CD4-positive, alpha-beta T cell treated with Interleukin-2 at 100 ng/mL for 4 hours (primary cell): ENCODE measurements at places on chromosomes 5 and 9.

GRCh38 chr5:177089127-177089526 is 2.4 kb downstream of the FGFR4 start:
- DNase-seq: no peak

GRCh38 chr9:136059851-136060670 is 35.0 kb downstream of the NACC2 start:
- DNase-seq: no peak

- no peak for DNase-seq
Measured at GRCh38 chr9:122256206-122256605, 8.4 kb downstream of the RBM18 start.

GRCh38 chr9:111807197-111807596 is 12.5 kb upstream of the SHOC1 start:
- DNase-seq: no peak

DNA sequence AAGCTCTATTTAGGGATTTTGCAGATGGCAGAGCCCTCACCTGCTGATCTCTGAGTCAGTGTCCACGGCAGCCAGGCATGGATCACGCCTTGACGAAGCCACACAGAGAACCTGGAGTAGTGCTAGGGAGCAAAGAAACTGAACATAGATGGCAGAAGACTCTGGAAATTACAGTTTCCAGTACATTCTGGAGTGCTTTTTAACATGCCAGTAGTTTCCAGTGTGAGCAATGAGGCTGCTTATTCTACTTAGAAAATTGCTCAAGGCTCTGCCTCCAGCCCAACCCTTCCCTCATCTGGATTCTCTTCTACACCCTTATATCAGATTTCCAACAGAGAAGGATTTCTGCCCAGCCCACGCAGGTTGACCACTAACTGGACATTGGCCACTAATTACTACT is 203.3 kb downstream of the ADAMTS12 start:
- DNase-seq: no peak

DNA sequence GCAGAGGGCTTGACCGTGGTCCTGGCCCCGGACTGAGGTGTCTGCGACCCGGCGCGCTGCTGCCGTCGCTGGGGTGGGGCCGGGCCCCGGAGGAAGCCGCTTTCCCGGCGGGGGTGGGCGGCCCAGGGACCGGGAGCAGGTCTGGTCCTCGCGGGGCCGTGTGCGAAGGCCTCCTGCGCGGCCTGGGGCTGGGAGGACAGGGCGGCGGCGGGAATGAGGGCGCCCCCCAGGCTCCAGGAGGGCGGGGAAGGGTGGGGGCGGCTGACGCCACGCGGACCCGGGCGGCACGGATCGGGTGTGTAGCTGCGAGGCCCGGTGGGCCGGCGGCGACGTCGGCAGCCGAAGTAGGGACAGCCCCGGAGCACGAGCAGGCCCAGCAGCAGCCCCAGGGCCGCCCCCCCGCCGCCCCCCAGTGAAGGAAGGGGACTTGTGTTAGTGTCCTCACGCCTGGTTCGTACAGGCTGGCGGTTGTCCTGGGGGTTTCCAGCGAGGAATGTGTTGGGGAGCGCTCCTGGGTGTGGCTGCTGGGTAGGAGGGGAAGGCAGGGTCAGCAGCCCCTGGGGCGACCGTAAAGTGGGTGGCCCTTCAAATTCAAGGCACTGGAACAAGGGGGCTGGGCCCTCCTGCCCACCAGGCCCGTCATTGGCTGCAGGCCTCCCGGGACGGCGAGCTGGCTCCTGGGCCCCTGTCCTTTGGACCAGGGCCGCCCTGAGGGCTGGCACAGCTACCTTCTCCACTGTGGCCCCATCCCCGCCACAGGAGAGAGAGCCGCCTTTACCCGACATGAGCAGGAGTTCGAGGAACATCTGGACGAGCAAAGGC is 597 bp upstream of the TMEM250 start:
- DNase-seq: no peak

GRCh38 chr9:113993838-113994540 is 84.1 kb downstream of the AMBP start:
- DNase-seq: no peak

GRCh38 chr5:36988396-36988795 is 111.8 kb downstream of the NIPBL start:
- no peak for DNase-seq

DNA sequence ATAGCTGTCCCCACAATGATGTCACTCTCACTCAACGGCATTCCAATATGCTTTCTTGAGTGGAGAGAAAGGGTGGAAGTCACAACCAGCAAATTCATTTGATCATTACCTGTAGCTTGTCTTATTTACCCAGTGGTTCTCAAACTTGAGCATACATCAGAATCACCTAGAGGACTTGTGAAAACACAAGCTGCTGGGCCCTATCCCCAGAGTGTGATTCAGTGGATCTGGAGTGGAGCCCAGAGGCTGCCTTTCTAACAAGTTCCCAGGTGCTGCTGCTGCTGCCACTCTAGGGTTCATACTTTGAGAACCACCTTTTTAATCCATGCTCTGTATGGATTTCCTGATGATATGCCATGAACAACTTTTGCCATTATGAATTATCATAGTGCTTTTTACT is 94.7 kb downstream of the KLHL3 start:
- DNase-seq: no peak
